Activated naive CD4-positive, alpha-beta T cell (primary cell): ENCODE measurements at places on chromosomes 6 and 20.

DNA sequence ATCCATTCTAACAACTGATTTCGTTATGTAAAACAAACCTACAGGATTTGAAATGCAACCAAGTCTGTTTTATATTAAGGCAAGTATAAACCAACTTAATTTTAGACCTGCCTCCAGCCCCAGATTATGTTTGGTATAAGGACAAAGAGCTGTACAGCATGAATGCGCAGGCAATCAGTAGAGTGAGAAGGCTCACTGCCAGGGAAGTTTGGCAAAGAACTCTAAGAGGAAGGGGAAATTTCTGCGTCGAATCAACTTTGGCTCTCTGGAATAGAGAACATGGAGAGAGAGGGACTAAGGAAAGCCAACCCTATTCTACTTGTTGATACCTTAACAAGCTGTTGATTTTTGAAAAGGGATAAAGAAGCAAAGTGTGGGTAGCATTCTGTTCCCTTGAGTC, 96.9 kb upstream of the FOXO3 start:
- DNase-seq = no peak

DNA sequence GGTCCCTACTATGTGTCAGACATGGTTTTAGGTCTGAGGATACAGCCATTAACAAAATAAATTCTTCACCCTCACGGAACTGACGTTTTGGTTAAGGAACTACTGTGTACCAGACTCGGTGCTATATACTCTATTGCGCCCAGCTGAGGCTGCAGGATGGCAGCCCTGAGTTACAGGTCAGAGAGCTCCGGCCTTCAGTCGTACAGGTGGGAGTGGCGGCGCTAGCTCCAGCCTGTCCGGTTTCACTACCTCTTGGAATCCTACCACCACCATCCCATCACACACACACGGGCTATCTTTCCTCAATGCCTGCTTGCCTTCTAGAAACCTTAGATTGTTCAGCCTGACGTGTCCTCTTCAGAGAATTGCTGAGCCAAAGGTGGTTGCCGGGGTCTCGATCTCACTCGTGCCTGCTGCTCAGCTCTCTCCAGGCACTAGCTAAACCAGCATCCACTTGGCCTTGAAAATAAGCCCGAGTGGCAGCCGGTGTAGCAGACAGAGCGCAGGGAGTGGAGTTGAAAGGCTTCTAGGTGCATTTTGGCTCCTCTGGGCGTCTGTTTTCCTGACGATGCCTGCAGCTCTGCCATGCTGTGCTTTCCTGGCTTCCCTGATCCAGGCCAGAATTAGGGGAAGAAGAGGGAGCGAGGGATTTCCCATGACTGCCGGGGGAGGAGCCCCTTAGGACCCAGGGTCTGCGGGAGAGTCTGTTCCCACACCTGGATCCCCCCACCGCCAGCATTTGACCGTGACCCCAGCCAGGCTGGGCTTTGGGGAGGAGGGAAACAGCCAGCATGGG, 1.1 kb upstream of the TCF15 start:
- no peak for DNase-seq

GRCh38 chr20:1254254-1254653, 11.8 kb upstream of the SNPH start:
- no peak for DNase-seq

- DNase-seq = no peak
Measured at GRCh38 chr6:36204068-36204753, 7.7 kb downstream of the BRPF3 start.
